ENCODE measurements at places on chromosomes 7 and 10. TPM values are rescaled to one million over a fixed set of nuclear protein-coding genes. Genes with fewer than 3 reads are reported as not detected.

GRCh38 chr7:44122529-44122928 is 819 bp downstream of the POLD2 start:
- DNase-seq: no peak

DNA sequence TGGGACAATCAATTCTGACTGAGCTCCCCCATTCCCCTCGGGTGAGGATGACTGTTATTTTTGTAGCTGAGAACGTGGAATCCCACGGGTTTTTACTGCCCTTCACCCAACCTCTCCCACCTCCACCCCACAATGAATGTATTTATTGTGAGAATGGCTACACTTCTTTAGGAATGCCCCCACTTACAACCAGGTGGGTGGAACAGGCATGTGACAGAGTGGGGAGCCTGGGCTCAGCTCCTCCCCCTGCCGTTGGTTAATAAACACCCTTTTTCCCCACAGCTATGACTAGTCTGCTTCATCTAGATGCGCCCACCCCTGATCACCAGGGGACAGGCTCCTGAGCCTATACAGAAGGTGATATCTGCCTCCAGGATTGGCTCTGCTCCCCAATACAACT is 2.0 kb downstream of the MRPL43 start:
- DNase-seq: no peak

GRCh38 chr10:13485623-13486022 is 43.2 kb downstream of the BEND7 start:
- no peak for DNase-seq

- DNase-seq: no peak
Measured at GRCh38 chr7:7805511-7806153, 87.2 kb upstream of the RPA3 start.

GRCh38 chr10:95096143-95096542 is 26.8 kb upstream of the CYP2C8 start:
- no peak for DNase-seq

GRCh38 chr10:46544989-46545791 is 11.3 kb downstream of the GPRIN2 start:
- DNase-seq: no peak

GRCh38 chr10:119299531-119299930 is 92.2 kb downstream of the GRK5 start:
- peak; percentile 31 for DNase-seq

- no peak for DNase-seq
Measured at GRCh38 chr7:113722006-113722405, 196.8 kb downstream of the PPP1R3A start.

- no peak for DNase-seq
Measured at GRCh38 chr7:49321843-49322242, 397.5 kb downstream of the CDC14C start.

- DNase-seq: no peak
Measured at GRCh38 chr7:1109581-1110310, 21.8 kb downstream of the GPER1 start.

DNA sequence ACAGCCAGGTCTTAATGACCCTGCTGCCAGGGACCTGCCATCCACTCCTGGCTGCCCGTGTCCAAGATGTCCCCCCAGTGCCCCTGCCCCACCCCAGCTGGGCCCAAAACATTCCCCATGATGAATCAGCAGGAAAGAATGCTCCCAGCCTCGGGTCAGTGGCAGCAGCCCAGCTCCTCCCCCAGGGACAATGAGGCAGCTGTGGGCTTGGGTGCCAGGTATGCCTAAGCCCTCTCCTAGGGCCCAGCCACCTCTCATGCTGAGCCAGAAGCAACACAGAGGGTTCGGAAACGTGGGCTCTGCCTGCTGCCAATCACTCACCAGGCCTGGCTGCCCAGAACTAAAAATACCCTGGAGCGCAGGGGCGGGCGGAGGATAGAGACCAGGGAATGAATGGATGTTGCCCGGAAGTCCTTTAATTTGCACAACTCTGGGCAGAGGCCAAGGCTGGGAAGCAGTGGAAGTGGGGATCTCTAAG is 1.5 kb upstream of the LOXL4 start:
- peak; percentile 82 for DNase-seq

- DNase-seq: no peak
Measured at GRCh38 chr7:129013048-129013724, 41.7 kb downstream of the TNPO3 start.

DNA sequence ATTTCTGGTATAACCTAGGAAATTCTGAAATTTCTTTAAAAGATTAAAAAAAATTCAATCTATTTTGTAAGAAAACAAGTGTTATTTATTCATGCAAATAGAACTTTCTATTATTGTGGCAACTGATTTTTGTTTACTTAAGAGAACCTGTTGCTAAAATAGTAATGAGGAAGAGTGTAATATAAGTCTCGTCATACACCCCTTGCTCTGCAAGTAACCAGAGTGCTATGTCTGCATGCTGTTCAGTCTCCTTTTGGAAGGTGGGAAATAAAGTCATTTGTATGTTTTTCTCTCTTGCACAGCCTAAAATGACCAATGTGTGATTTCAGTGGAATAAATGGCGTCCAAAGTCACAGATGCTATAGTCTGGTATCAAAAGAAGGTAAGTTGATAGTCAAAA is 41.3 kb downstream of the PHTF2 start:
- DNase-seq: no peak

DNA sequence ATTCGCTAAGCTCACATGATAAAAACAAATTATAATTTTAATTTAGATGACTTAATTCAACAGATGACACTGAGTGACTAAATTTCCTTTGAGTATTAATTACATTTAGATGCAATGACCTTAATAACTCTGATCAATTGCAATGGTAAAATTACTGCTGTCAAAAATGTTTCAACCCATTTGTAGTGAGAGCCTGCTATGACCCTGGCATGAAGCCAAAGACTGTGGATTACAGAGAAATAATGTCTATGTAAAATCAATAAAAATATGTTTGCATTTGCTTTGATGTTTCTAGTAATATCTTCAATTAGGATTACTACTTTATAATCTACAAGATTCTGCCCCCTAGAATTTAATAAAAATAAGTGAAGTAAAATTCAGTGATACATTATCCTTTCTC is 15.6 kb downstream of the MKX start:
- DNase-seq: no peak

- no peak for DNase-seq
Measured at GRCh38 chr10:114367351-114368056, 36.8 kb downstream of the AFAP1L2 start.

- DNase-seq: no peak
Measured at GRCh38 chr7:148772297-148773089, 73.8 kb downstream of the CUL1 start.

DNA sequence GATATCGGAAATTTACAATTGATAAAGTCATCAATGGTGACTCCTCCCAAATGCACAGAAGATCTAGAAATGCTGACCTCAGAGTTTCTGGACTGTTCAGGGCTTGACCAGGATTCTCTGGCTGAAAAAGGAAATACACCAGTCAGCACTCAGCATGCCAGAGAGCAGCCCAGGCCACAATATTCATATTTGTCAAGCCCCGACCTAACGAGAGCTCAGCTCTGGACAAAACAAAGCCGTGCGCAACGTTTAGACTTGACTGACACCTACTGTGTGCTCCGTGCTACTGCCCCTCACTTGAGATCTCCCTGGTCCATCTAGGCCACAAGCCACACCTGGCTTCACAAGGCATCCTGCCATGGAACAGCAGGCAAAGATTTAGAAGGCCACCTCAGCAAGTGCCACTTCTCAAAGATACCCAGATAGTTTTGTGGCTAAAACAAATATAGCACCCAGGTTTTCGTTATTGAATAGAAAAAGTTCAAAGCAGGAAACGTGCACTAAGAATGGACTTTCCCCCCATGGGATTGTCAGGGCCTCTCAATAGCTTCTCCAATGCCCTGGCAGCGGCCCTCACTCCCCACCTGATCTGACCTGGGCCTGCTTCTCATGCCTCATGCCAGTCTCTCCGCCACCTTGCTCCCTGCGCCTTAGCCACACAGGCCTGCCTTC is 218.3 kb downstream of the FAM107B start:
- peak; percentile 60 for DNase-seq

GRCh38 chr10:48659790-48660189 is 24.9 kb upstream of the WDFY4 start:
- peak; percentile 46 for DNase-seq

GRCh38 chr10:123889821-123890220 is 1.8 kb downstream of the CPXM2 start:
- no peak for DNase-seq

DNA sequence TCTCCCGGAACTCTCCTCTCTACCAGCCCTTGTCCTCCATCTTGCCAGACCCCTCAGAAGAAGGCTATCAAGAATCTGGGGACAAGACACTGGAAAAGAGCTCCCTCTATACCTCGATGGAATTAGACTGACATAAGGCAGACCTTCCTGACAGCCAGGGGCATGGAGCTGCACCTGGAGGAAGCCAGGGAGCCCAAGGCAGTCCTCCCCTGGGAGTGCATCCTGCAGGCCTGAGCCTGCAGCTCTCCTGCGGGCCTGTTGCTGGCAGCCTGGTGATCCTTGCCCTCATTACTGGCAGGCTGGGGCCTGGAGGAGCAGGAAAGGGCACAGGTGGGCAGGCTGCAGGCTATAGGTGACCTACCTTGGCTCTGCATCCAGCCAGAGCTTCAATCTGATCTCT is 323.4 kb downstream of the GRID1 start:
- DNase-seq: no peak

The TMEM213 gene
- polyA plus RNA-seq: 0.16 TPM

The ITPRID1 gene
- polyA plus RNA-seq: 0.30 TPM

The CCDC172 gene
- not detected for polyA plus RNA-seq

The STEAP1 gene
- 2.8 TPM for polyA plus RNA-seq

The DENND2A gene
- 43.0 TPM for polyA plus RNA-seq

The TSPAN12 gene
- 69.9 TPM for polyA plus RNA-seq

The AS3MT gene
- 15.3 TPM for polyA plus RNA-seq
